ENCODE measurements at places on chromosomes 4 and X.
A peak's percentile ranks its signal among the peaks of the same experiment; 100 is the strongest.

DNA sequence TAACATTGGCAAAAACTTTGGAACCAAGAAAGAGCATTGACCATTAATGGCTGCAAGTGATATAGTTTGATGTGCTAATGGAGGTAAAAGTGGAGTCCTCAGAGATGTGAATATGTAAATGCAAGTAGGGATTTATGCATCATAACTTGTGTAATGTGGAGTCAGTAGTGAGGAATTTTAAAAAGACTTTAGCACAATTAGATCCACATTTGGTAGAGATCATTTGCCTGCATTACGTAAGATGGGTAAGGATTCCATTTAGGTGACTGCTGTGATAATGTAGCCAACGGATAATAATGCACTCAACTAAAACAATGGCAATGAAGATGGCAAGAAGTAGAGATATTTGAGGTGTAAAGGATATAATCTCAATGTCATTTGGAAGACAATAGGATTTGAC is 1128.4 kb downstream of the ADGRL3 start:
- no peak for DNase-seq

- DNase-seq: no peak
Observed at GRCh38 chr4:168498251-168498650, 1.4 kb downstream of the PALLD start.

GRCh38 chr4:100189820-100190642 is at the start of gene DDIT4L:
DDIT4L (minus strand) TSS chr4:100190468; CDS start chr4:100189983, 485 bp downstream.
- no peak for DNase-seq

DNA sequence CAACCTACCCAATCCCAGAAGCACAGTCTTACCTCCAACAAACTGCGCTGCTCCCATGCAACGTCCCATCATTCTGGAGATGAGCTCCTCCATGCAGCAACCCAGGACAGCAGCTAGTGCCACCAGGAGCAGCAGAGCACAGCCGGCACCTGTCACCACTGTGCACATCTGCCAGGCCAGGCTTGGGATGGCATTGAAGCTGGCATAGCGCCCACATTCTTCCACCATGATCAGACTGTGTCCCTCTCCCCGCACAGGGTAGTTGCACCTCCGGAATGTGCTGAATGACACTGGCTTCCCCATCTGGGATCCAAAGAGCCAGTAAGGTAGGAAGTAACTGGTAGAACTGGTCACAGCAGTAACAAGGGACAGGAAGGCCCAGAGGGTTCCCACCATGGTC is 8.8 kb downstream of the LHFPL1 start:
- DNase-seq: no peak

GRCh38 chrX:150182161-150182560 is 181.0 kb upstream of the MAMLD1 start:
- no peak for DNase-seq

DNA sequence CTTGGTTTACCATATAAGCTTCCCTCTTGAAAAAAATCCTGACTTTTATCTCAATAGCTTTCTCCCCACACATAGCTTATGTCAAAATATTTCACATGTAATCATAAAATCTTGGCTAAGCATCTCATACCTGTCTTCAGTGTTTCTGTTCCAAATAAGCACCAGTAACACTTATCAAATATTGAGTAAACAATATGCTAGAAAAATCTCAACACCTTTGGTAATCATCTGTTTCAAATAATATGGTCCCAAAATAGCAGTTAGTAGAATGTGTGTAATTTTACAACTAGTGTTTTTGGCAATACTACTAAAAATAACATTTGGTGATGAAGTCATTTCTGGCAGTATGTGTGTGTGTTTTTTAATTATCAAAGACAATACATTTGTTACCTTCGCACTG is 2138.2 kb downstream of the PCDH7 start:
- DNase-seq: no peak

DNA sequence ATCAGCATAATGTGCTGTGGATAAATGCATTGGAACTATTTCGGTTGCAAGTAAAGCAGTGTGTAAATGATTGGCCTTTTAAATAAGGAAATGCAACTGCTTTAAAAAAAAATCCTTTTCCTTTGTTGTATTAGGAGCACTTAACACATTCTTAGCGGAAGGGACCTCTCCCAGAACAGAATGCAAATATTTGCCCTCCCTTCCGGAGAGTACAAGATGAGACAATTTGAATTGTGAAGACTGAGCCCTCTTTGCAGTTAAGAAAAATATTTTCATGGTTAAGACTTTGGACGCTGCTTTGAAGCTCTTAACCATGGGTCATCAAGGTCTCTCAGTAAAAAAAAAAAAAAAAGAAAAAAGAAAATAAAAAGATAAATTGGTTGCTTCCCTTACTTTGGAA is 9.5 kb upstream of the NOX1 start:
- DNase-seq: no peak

DNA sequence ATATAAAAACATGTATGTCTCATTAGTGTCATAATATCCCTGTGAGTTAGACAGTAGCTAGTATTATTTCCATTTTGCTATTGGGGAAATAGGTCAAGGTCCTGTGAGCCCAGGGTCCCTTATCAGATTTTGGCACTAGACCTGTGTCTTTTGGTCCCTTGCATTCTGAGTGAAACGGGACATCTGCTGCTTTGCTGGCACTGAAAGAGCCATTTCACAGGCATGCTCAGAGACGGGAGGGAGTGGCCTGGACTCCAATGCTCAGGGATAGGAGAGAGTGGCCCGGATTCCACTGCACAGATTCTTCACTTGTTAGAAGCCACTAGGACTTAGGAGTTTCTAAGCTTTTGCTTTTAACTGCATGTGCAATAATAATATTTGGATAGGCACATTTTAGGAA is 177.2 kb downstream of the TSPAN5 start:
- no peak for DNase-seq

GRCh38 chr4:85780664-85781063 is 305.7 kb downstream of the ARHGAP24 start:
- DNase-seq: no peak

GRCh38 chr4:80192937-80193336 is 4.4 kb upstream of the PRDM8 start:
- no peak for DNase-seq

DNA sequence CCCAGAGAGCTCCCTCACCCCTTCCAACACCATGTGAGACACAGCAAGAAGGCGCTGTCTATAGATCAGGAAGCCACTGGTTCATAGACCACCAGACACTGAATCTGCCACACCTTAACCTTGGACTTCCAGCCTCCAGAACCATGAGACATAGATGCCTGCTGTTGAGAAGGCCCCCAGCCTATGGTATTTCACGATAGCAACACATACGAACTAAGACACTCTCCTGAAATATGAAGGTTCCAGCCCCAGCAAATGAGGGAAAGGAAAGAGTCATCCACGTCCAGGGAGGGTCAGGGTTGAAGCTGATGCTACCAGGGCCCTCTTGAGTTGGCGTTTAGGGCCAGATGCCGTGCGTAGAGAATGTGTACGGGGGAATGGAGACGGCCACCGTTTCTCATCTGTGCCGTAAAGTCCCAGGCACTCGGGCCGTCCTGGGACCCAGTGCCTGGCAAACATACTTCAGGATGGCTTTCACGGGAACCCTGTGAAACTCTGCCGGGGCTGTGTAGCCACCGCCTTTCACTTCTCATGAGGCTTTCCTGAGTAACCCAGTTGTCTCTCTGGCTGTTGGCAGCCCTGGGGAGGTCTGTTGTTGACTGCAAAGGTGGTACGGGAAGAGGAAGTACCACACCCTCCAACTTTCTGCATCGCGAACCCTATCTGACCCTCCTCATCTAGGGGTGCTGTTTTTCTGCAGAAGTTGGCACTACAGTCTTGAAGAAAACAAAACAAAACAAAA is 17.7 kb upstream of the P2RY8 start:
- DNase-seq: peak; percentile 48

- no peak for DNase-seq
Observed at GRCh38 chr4:60042941-60043340, 1157.2 kb upstream of the ADGRL3 start.

DNA sequence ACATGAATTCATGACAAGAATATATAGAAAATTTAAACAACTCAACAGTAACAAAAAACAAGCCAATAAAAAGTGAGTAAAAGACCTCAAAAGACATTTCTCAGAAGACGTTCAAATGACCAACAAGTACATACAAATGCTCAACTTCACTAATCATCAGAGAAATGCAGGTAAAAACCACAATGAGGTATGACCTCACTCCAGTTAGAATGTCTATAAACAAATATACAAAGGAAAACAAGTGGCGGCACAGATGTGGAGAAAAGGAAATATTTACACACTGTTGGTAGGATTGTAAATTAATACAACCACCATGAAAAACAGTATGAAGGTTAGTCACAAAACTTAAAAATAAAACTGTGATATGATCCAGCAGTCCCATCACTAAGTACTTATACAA is 1033.1 kb downstream of the RAPGEF2 start:
- no peak for DNase-seq

DNA sequence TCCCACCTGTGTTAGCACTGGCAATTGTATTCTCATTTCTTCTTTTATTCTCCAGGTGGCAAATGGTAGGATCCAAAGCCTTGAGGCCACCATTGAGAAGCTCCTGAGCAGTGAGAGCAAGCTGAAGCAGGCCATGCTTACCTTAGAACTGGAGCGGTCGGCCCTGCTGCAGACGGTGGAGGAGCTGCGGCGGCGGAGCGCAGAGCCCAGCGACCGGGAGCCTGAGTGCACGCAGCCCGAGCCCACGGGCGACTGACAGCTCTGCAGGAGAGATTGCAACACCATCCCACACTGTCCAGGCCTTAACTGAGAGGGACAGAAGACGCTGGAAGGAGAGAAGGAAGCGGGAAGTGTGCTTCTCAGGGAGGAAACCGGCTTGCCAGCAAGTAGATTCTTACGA is 176.9 kb downstream of the PTTG2 start:
- DNase-seq: peak; percentile 44

DNA sequence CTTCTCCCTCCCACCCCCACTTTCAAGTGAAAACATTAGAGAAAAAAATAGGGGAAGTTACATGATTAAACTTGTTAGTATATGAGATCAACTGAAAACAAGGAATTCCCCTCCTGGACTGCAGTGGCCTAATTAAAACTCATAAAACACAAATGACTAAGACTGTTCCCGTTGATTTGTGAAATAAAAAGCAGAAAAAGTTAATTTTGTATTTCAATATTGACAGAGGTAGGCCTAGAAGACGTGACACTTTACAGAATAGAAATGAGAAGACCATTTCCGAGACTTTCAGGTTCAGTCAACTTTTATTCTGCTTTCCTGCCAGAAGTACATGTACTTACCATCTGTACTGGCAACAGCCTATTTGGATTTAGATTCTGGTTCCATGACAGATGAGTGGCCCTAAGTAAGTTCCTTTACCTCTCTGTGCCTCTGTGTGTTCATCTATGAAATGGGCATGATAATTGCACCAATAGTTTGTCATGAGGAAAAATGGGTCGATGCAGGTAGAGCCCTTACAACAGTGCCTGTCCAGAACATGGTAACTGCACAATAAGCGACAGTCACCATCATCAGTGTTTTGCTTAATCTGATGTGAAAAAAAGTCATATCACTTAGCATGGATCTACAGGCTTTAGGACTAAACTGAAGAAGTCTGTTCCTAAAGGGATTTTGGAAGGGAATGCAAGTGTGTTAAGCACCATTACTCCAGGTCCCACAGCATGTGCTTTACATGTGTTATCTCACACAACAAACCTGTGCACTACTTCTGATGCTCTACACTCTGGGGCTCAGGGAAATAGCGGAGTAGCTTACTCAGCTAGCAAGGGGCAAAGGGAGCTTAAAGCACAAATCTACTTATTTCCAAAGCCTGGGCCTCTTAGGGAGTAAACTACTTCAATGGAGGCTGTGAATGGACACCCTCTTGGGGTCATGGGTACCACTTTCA is 562.3 kb upstream of the DIPK2B start:
- peak; percentile 48 for DNase-seq
